OCI-M1 (cell line): ENCODE measurements at places on chromosomes 16 and 17.

DNA sequence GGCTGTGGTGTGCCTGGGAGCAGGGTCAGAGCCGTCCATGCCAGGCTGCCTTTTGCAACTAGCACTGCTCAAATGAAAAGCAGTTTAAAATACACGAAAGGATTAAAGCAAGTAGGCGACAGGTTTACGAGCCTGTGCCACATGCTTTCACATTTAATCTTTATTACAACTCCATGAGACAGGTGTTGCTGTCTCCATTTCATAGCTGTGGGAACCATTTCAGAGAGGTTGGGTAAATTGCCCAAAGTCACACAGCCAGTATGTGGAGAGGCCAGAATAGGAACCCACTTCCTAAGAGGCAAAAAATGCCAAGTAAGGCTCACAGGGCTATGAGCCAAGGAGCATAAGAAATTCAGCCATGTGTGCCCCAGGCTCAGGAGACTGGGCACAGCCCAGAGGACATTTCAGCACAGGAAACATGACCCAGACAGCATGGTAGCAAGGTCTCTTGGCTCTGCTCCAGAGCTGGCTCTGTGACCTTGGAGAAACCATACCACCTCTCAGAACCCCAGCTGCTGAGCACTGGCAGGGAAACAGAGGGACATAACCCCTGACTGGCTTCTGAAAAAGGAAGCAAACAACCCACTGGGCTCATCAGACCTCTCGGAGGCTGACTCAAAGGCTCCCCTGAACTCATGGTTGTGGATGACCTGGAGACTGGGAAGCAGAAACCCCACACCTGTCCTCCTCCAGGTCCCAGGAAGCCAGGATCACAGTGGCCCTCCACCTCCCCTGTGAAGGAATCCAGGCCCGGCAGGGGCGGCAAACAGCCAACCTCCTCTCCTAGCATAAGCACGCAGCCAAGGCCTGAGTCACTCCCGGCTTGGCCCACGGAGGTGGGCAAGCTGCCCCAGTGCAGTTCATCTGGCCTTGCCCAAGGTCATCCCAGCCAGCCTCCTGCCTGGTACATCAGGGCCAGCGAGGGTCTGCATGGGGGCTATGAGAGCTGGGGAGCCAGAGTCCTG is 40.3 kb upstream of the MRPS23 start:
- no peak for DNase-seq

GRCh38 chr16:27428026-27428785 is 26.2 kb downstream of the IL21R start:
- DNase-seq, result no peak

DNA sequence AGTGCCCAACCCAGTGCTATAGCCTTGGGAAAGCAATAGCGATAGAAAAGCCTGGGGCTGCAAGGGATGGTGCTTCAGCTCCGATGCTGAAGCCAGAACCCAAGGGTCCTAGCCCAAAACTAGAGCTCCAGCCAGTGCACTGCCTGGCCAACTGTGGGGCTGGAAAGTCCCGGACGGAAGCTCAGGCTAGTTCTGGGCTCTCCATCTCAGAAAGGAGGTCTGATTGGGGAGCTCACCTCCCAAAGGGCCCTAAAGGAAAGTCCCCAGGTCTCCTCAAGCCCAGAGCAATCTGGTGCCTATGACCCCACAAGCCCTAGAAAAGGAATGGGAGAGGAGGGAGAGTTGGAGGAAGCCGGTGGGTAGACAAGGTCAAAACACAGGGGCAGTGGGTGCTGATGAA is 2.0 kb upstream of the ABCC3 start:
- DNase-seq, result no peak

DNA sequence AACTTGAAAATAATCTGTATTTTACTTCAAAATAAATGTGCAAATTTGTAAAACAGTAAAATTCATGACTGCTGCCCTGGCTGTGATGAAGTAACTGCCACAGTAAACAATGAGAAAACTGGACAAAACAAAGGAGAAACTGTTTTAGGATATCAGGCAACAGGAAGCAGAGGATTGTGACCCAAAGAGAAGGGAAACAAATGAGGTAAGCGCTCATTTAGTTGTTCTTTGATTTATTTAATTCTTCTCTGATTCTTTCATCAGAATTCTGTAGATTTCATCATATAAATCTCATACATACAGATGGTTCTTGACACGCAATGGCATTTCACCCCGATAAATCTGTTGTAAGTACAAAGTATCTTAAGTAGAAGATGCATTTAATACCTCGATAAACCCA is 198.1 kb upstream of the AXIN2 start:
- DNase-seq, result no peak

GRCh38 chr17:31414550-31414918 is 23.1 kb downstream of the RAB11FIP4 start:
- no peak for DNase-seq

GRCh38 chr17:39281806-39282205 is 56.1 kb upstream of the STAC2 start:
- DNase-seq, result peak; percentile 41

DNA sequence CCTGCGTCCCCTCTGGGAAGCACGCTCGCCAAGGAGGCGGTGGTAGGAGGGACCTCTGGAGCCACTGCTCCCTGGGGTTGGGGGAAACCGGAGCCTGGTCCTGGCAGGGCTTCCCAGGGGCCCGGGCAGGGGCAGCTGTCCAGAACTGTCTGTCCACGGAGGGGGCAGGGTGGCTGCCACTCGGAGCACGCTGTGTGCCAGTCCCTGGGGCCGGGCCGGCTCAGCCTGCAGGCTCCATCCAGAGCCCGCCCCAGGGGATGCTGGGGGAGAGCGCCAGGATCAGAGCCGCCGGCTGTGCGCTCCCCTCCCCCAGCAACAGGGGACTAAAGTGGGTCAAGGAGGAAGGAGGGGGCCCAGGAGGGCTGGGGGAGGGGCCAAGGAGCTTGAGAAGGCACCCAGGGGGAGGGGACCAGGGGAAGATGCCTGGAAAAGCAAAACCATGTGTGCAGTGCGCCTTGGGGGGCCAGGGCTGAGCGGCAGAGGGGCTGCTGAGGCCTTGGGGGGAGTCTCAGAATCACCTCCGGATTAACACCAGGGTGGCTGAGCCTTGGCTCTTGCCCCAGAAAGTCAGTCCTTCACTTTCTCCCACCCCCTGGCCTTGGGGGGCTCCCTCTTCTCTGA is 21.3 kb downstream of the ZNF423 start:
- DNase-seq, result no peak

GRCh38 chr17:50034498-50035364 is 21.2 kb upstream of the ITGA3 start:
- no peak for DNase-seq

DNA sequence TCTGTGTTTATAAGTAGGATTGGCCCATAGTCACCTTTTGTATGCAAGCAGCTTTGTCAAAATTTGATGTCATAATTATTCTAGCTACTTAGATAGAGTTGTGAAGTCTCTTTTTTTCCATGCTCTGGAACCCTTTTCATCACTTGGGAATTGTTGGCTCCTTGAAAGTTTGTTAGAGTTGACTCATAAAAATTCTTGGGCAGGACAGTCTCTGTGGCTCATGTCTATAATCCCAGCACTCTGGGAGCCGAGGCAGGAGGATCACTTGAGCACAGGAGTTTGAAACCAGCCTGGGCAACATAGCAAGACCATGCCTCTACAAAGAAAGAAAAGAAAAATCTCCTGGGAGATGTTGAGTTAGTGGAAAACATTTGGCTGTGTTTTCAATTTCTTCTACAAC is 45.7 kb upstream of the MRC2 start:
- no peak for DNase-seq

- no peak for DNase-seq
Observed at GRCh38 chr16:19882646-19883045, 2.0 kb downstream of the GPRC5B start.

DNA sequence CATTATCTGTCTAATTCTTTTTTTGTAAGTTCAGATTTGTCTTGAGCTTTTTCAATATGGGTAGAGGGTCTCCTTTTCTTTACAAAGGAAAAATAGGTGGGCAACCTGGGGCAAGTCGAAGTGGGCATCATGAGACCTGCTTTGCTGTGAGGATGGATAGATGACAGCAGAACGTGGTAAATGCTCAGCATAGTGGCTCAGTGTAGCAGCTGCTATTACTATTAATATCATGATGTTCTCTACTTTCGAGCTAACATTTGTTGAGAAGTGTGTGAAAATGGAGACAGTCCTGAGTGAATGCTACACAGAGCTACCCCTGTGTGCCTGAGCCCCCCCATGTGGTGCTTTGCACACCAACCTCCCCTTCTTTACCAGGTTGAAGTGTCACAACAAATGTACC is 39.0 kb upstream of the LGALS9 start:
- no peak for DNase-seq

- DNase-seq, result peak; percentile 74
Observed at GRCh38 chr16:58425756-58426494, 33.7 kb downstream of the GINS3 start.
